ENCODE measurements at places on chromosomes 16 and 17. TPM values are rescaled to one million over a fixed set of nuclear protein-coding genes. Genes with fewer than 3 reads are reported as not detected.

The C16orf46 gene
- 0.40 TPM for total RNA-seq

The SLC5A11 gene
- 0.27 TPM for total RNA-seq

The CCL5 gene
- total RNA-seq: 0.80 TPM

The MMP15 gene
- 43.1 TPM for total RNA-seq

The IRF8 gene
- total RNA-seq: 0.41 TPM

The DNASE1L2 gene
- total RNA-seq: 1.3 TPM

The NEUROD2 gene
- total RNA-seq: not detected

The SPNS3 gene
- not detected for total RNA-seq

The IRX3 gene
- total RNA-seq: 6.9 TPM

The NOB1 gene
- total RNA-seq: 113 TPM

The DRG2 gene
- total RNA-seq: 47.7 TPM

All from A549 treated with dexamethasone at 1 μM for 4 hours (cell line).